Fibroblast of skin of right biceps (primary cell): ENCODE measurements at places on chromosomes 5 and 9.
A peak's percentile ranks its signal among the peaks of the same experiment; 100 is the strongest.

- peak; percentile 89 for DNase-seq
These were observed 420.1 kb upstream of the PAPPA start for GRCh38 chr9:115733318-115734110.

GRCh38 chr5:169758886-169759285 lies 121.8 kb downstream of the DOCK2 start:
- no peak for DNase-seq

DNA sequence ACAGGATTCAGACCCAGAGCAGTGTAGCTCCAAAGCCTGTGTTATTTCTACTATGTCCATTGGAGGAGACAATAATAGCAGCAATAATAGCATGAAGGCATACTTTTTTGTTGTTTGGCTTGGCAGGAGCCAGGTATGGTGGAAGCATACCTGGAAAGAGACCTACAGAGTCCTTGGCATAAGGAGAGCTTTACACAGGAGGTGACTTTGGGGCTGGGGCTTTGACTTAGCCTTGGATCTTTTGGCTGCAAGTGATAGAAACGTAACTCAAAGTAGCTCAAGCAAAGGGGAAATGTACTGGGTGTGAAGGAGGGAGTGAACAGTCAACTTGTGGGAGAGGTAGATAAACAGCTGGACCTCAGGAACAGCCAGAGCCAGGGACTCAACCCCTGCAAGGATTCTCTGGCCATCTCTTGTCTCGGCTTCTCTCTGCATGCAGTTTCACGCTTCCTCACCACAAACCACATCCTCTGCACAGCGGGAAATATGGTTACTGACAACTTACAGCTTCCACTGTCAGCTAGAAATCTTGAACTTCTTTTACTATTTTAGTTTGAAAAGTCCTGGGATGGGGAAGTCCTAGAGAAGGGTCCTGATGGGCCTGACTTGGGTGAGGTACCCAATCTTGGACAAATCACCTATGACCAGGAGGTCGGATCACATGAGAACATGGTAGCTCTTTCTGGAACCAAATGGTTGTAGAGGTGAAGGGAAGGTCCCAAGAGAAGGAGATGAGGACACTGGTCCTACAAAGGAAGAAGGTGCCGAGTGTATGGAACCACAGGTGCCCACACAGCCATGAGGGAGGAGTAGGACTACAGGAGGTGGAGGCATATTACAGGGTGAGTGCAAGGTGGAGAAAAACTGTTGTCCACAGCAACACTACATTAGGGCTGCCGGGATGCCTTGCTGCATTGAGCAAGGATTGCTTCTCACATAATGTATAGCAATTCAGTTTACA lies 47.0 kb upstream of the TGFBR1 start:
- peak; percentile 92 for DNase-seq

- DNase-seq: peak; percentile 100
These were observed 80.5 kb downstream of the PAPPA start for GRCh38 chr9:116234081-116234480.

DNA sequence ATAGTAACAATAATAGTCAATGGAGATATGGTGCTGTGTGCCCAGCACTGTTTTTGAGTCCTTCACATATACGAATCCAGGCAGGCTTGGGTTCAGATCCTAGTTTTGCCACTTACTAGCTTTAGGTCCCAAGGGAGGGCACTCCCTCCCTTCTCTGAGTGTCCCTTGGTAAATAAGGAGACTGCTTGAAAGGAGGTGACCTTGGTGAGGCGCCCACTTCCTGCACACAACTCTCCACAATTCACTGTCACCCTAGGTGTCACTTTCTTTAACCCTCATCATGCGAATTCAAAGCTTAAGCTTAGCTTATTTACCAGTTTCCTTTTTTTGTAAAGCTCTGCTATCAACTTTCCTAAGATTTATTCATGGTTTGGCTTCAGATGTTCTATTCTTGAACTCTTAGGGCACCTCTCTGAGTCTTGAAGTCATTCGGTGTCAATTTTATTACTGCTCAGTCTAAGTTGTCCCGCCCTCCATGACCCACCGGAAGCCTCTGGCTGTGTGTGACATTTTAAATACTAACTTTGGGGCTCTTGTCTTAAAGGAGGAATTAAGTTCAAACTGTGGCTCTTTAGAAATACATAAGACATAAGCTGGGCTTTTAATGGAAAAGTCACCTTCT lies 170.7 kb upstream of the ZNF618 start:
- DNase-seq: no peak

DNA sequence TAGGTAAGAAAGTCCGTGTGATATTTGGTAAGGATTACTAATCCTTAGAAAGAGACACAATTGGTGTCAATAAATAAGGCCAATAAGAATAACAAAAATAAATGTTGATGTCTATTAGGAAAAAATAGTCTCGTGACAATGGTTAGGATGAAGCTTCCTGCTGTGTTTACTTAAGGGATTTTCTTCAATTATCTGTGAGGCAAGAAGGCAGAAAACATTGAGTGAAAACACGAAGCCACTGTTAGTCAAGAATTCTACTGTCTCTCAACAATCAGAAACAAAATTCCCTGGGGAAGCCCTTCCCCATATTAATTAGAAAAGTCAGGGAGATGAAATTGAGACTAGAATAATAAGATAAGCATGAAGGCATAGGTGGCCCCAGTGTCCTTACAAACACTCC lies 149.0 kb downstream of the SYK start:
- DNase-seq: no peak

- peak; percentile 1 for DNase-seq
These were observed 60.0 kb downstream of the MEGF9 start for GRCh38 chr9:120654272-120654671.

- DNase-seq: no peak
These were observed 1.3 kb downstream of the ARSB start for GRCh38 chr5:78983601-78984438.

- no peak for DNase-seq
These were observed 7.5 kb downstream of the ZNF366 start for GRCh38 chr5:72499730-72500129.

GRCh38 chr5:147051193-147051592 lies 172.6 kb upstream of the PPP2R2B start:
- DNase-seq: peak; percentile 4

DNA sequence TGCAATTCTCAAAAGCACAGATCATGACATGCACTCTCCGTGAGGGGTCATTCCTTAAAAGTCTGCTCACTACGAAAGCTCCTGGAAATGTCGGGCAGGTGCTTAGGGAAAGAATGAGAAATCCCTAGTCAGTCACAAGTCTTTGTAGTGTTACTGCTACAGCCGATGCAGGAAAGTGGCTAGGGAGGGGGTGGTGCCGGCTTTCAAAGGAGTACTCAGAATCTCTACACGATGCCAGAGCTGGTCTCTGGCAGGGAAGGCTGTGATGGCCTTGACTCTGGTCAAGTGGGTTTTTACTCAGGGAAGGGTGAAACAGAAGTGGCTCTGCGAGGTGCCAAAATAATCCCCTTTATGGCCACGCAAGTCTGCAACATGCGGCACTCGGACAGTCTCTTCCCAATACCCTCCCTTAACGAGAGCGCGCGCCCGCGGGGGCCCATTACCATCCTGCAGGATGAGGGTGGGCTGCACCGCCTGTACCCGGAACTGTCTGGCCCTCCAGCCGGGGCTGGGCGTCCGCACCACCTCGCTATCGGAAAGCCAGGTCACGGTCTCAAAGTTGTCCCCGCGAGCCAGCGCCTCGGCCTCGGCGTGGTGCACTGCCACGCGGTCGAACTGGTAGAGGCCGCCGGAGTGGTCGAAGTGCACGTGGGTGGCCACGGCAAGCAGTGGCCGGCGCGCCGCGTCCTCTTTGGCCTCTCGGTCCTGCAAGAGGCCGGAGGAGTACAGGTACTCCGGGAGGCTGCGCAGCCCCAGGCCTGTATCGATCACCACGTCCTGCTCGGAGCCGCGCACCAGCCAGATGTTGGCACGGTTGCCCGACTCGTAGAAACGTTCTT lies 956 bp downstream of the MBLAC2 start:
- DNase-seq: peak; percentile 5

- peak; percentile 99 for DNase-seq
These were observed 133.2 kb upstream of the PANK3 start for GRCh38 chr5:168712280-168712924.

- DNase-seq: no peak
These were observed 339.7 kb upstream of the POU5F2 start for GRCh38 chr5:94081088-94081487.

GRCh38 chr9:126704892-126705766 lies 91.4 kb downstream of the LMX1B start:
- peak; percentile 54 for DNase-seq

GRCh38 chr5:1966461-1966860 lies 83.7 kb upstream of the IRX4 start:
- DNase-seq: no peak

DNA sequence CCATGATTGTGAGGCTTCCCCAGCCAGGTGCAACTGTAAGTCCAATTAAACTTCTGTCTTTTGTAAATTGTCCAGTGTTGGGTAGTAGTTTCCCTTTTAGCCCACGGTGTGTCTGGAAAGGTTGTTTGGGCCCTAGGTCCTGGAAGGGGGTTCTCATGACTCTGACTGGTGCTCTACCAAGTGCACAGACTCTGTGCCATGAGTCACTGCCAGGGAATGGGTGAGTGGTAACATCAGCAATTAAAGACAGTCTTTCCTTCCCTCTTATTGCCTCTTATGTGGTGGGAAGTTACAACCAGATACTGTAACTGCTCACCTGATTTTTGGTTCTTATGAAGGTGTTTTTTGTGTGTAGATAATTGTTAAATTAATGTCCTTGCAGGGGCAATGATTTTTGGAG lies 141.2 kb downstream of the PRDM9 start:
- DNase-seq: no peak

- peak; percentile 58 for DNase-seq
These were observed 275.0 kb downstream of the PLK2 start for GRCh38 chr5:58184910-58185309.

DNA sequence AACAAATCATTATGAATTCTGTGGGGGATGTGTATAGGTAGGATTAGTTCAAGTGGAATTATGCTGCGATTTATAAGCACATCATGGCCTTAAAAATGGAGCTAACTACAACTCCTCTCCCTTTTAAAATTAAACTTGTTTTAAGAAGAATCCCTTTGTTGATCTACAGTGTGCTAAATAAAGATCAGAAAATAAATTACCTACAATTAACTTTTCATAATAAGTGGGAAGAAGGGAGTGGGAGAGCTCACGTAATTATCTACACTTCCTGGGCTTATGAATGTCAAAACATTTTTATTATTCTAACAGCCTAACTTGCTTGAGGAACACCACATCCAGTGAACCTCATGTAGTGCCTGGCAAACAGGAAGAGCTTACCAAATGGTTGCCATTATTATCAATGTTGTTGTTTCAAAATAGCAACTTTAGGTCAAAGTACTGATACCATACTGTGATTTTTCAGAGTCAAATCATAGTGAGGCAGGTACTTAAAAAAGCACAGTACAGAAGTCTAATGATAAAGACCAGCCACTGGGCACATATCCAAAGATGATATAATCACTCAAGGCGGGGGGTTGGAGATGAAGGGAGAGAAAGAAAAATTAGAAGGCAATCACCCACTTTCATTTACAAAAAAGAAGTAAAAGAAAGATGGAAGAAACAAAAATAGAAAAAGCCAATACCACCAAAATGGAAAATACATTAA lies 174.0 kb downstream of the RAPGEF6 start:
- peak; percentile 3 for DNase-seq

GRCh38 chr5:135999406-136000139 lies 29.2 kb upstream of the TGFBI start:
- peak; percentile 99 for DNase-seq

- DNase-seq: peak; percentile 31
These were observed 83.3 kb downstream of the ZNF354C start for GRCh38 chr5:179143446-179143845.

- no peak for DNase-seq
These were observed 1.5 kb upstream of the MYO10 start for GRCh38 chr5:16937503-16938161.

GRCh38 chr5:35468811-35469210 lies 148.9 kb upstream of the SPEF2 start:
- no peak for DNase-seq

GRCh38 chr9:98864281-98865174 lies 57.1 kb downstream of the GALNT12 start:
- DNase-seq: no peak

GRCh38 chr9:109939698-109940342 lies 159.8 kb downstream of the PALM2AKAP2 start:
- DNase-seq: no peak

- no peak for DNase-seq
These were observed 277.7 kb downstream of the TMEM167A start for GRCh38 chr5:82799361-82800077.

DNA sequence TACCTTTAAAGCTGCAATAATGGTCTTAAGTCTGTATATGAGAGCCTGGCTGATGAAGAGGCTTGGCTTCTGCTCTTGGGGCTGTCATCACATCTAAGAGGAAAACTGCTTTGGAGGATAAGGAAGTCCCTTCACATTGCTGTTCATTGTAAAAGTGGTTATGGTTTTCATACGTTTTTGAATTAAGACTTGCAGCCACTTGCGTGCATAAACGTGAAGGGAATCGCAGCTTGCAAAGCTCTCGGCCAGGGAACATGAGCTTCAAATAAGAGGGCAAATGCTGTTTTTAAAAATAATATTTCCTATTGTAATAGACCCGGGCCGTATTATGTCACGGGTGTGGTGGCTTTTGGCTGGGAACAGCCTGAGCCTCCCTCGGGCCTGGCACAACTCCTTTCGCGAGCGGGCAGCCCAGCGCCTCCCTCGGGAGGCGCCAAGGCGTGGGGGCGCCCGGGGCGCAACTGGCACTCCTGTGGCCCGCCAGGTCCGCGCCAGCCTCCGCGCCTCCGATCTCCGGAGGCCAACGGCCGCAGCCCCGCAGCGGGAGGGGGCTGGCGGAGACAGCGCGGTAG lies 538 bp upstream of the ARHGEF28 start:
- no peak for DNase-seq

DNA sequence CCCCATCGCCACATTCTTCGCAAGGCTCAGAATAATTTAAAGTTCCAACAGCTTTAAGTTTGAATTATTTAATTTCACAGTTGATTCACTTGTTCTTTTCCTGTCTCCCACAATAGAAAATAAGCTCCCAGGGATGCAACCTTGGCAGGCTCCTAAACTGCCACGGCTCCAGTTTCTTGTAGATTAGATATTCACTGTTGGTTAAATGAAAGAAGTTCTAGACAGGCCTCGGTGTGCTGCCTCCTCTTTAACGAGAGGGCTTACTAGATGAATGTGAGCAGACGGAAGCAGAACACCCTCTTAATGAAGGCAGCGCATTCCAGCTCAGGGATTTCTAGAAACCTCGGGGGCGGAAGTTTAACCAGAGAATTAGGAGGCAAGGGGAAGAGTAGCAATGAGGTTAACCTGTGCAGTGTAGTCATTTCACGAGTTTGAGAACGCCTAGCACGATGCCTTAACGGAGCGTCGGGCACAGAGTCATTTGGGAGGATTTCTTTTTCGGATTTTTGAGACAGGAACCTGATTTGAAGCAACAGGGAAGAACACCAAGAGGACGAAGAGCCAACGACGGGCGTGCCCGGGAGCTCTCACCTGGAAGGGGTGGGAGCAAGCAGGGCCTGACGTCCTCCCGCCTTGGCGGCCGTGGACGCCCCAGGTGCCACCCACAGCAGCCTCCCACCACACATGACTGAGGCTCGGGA lies 637 bp upstream of the SMC5 start:
- peak; percentile 76 for DNase-seq

GRCh38 chr9:126558051-126558665 lies 55.6 kb upstream of the LMX1B start:
- DNase-seq: peak; percentile 31
